ENCODE measurements at places on chromosomes 4 and X.

GRCh38 chr4:27350161-27350560 is 489.5 kb downstream of the STIM2 start:
- DNase-seq = no peak

GRCh38 chrX:93528917-93529316 is 144.5 kb downstream of the NAP1L3 start:
- no peak for DNase-seq

GRCh38 chr4:14446904-14447303 is 555.4 kb upstream of the CPEB2 start:
- no peak for DNase-seq

- no peak for DNase-seq
Observed at GRCh38 chr4:127049526-127049925, 583.2 kb upstream of the INTU start.

GRCh38 chr4:108540536-108540935 is 79.8 kb upstream of the RPL34 start:
- no peak for DNase-seq

DNA sequence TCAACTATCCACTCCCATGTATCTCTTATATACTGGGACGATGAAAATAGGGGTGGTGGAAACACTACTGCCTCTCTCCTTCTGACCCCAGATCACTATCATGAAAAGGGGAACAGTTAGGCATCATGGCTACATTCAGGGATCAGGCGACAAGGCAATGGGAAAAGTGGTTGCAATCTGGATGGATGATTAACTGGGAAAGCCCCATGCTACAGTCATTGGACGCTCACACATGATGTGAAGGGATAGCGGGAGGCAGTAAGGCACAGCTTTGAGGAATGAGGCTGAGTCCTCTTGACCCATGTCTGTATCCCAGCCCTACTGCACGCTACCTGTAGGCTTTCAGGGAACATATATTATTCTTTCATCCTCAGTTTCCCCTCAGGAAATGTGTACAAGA is 10.2 kb downstream of the GASK1B start:
- DNase-seq = no peak

- peak; percentile 10 for DNase-seq
Observed at GRCh38 chr4:184396570-184397515, 77.5 kb downstream of the IRF2 start.

- DNase-seq = no peak
Observed at GRCh38 chr4:165548702-165549101, 169.9 kb downstream of the CPE start.

DNA sequence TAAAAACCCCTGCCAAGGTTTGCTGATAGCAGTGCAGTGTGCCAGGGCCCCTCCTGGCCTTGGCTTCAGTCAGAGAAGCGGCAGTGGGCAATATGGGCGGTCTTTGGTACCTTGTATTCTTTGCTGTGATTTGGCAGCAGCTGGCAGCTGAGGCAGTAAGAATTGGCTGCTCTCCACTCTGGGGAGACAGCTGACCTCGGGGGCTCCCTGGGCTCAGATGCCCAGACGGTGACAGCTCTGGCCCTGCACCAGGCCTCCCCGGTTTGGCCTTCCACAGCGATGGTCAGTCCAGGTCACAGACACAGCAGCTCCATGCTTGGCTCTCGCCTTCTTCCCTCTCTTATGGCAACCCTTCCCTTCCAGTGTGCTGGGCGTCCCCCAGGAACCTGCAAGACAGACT is 330.9 kb downstream of the BCOR start:
- DNase-seq = peak; percentile 62

- no peak for DNase-seq
Observed at GRCh38 chr4:83054928-83055327, 19.9 kb downstream of the COPS4 start.

DNA sequence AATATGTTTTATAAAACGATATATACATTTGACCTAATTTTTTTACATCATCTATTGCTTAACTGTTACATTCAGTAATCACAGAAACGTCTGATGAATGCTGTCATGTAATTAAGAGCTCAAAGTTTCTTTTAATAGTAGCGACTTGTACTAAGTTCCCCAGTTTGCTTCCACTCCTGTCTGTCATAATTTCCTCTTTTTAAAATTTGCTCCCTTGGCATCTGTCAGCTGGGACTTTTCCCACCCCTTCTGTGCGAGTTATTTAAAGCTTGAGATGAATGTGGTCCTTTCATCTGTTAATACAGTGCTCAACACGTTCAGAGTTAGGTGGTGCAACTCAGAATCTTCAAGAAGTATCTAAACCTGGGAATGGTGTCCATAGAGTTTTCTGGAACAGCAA is 1.2 kb downstream of the RAP1GDS1 start:
- DNase-seq = peak; percentile 18

DNA sequence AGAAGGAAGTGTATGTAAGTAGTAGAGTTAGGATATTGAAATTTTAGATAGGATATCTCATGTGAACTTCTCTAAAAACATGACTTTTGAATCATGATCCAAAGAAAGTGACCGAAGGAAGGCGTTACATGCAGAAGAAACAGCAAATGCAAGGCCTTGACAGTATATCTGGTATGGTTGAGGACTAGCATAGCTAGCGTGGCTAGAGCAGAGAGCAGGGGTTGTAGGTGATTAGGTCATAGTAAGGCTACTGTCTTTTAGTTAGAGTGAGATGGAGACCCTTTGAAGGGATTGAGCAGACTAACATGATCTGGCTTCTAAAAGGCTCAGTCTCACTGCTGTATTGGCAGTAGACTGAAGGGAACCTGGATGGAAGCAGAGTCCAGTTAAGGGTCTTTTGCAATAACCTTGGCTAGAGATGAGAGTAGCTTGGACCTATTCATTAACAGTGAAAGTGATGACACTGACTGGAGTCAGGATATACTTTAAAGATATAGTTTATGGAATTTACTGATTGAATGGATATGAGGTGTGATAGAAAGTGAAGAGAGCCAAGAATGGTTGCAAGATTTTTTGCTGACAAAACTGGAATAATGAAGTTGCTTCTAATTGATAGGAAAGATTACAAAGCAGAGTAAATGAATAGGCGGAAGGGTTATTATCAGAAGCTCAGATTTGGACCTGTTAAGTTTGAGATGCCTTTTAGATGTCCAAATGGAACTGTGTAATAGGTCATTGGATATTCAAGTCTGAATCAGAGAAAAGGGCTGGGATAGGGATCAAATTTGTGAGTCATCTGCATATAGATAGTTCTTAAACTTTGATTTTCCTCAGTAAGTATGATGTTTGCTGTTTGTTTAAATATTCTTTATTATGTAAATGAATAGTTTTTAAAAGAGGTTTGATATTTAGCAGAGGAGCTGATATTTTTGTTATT is 59.8 kb downstream of the MRPL1 start:
- no peak for DNase-seq

GRCh38 chr4:185379326-185380295 is 16.1 kb downstream of the LRP2BP start:
- no peak for DNase-seq

DNA sequence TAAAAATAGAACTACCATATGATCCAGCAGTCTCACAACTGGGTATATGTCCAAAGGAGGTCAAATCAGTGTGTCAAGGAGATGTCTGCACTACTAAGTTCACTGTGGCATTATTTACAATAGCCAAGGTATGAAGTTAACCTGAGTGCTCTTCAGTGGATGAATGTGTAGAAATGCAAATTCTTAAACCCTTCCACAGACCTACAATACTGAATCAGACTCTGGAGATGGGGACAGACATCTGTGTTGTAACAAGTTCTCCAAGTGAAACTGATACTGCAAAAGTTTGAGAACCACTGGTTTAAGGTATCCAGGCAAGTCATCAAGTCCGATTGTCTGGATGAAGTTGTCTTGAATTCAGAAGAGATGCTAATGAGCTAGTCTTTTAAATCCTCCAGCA is 38.5 kb downstream of the SMAD1 start:
- DNase-seq = no peak

- DNase-seq = no peak
Observed at GRCh38 chr4:16043642-16044498, 40.0 kb downstream of the PROM1 start.

DNA sequence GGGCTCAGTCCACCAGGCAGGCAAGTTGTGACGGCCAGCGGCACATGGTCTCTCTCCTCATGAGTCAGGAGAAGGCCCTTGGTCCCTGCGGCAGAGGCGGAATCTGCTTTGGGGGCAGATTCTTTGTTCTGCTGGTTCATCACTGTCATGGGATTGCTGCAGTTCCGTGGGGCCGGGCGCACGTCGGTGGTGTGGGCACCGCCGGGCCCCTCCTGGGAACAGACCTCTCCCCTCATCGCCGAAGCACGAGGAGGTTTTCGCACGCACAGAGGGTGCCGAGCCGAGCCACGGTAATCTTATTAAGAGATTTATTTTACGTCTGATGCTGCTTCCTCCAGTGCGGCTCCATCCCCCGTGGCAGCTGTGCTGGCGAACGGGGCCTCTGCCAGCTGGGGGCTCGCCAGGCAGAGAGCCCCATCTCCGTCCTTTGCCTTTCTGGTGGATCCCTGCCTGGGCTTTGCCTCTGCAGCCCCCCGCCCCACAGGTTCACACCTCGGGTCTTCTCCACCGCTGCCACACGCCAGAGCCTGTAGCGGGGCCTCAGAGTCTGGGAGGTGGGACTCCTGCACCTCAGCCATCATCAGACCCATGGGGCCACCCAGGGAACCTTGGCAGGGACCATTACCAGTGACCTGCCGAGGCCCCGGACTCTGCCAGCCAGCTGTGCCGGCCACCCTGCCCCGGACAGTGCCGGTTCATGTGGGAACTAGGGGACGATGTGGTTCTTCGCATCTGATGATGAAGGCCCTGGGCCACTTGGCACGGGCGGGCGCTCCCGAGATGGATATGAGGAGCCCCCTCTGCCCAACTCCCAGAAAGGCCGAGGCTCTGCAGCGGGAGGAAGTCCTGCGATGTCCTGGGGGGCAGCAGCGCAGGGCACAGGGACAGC is 86.7 kb upstream of the NKX1-1 start:
- DNase-seq = no peak

DNA sequence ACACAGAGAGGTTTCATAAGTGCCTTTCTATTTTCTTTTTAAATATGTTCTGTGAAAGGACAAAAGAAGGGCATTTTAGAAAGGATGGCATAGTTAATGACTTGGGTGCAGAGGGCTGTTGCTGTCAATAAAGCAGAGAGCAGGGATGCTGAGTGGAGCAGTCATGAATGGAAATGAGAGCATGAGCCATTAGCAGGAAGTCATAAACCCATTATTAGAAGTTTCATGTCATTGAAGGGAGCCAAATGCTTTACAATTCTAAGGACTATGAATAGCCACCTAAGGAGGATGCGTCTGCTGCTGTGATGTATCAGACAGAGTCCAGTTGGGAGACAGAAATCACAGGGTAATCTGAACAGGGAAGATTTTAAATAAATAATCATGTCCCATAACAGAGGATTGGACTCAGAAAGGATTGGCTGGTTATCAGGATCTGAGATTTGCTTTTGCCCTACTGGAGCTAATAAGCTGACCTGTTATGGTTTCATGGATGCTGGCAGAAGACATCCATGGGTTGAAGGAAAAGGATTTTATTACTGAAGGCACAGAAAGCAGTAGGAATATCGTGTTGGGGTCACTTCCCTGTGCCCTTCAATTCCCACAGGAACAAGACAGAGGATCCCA is 47.5 kb upstream of the WDR19 start:
- DNase-seq = no peak

DNA sequence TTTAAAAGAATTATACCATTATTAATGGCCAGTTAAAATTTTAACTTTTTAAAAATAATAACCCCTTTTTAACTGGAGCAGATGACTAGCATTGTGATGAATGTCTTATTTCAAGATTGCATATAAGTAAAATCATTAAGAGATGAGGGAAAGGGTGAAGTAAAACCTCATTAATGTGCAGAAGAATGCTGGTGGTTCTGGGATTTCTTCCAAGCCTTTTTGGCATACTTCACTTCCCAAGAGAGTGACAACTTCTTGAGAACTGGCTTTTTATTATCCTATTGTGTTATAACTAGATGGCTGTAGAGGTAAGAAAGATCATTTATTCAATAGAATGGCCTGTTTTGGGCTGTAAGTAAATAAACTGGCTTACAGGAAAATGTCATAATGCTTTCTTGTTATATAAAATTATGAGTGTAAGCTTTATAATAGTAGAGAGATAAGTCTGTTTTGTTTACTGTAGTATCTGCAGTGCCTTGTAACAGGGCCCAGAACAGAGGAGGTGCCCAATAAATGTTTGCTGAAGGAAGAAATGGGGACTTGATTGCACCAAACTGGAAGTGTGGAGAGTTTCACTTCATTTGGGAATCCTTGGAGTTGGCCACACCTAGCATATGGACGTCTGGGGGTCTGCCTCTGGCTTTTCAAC is 242.9 kb upstream of the PITX2 start:
- DNase-seq = no peak

- no peak for DNase-seq
Observed at GRCh38 chr4:39719804-39720580, 22.1 kb downstream of the UBE2K start.

DNA sequence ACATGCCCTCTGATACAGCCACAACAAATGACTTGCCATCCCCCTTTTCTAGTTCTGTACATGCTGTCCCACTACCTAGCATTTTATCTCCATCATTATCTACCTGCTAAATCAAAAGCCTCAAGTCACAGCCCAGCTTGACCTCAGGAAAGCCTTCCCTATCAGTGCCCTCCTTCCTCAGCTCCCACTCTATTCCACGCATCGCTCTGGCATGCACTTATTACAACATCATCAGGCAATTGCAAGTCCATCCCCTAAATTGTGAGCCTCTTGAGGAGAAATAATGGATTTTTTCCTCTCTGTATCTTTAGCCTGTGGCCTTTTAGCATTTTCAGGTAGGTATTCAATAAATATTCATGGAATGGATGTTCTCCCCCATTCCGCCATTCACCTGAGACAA is 5.7 kb downstream of the ARL13A start:
- no peak for DNase-seq

GRCh38 chr4:87235020-87235671 is 14.7 kb upstream of the KLHL8 start:
- DNase-seq = no peak

DNA sequence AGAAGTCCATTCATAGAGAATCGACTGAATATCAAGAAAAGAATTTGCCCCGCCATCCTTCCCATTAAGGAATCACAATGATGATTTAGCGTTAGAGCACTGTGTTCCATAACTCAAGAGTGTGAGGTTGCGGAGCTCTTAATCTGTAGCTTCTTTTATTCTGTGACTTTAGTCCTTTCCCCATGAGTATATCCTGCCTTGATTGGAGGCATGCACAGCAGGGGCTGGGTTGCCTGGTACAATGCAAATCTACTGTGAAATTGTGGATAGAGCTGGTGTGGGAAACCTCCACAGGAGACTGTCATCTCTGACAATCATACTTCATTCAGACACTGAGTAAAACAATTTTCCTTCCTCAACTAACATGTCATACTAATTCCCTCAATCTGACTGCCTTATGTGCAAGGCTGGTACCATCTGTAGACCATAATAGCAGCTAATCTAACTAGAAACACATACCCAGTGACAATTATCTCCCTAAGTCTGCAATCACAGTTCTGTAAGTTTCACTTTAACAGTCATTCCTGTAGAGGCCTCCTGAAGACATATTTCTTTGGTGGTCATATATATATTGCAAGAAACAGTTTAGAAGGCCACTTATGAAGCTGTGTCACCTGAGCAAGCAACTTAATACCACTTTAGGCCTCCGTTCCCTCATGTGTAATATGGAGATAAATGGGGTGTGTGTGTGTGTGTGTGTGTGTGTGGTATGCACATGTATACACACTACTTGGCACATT is 355.2 kb upstream of the FAM241A start:
- DNase-seq = no peak

- DNase-seq = no peak
Observed at GRCh38 chrX:44908153-44908552, 35.2 kb downstream of the KDM6A start.

Data from femur (tissue), 1 donor.